ENCODE measurements at places on chromosomes 12 and 14. TPM values are rescaled to one million over a fixed set of nuclear protein-coding genes. Genes with fewer than 3 reads are reported as not detected.

Gene PTPRR
- total RNA-seq, result 31.0 TPM

Gene GPN3
- 22.0 TPM for total RNA-seq

Gene HOXC12
- not detected for total RNA-seq

Gene CD69
- 4.1 TPM for total RNA-seq

Gene TAS2R20
- not detected for total RNA-seq

GRCh38 chr14:93945070-93945399 lies 17.9 kb downstream of the FAM181A start:
- no peak for DNase-seq

- no peak for DNase-seq
Observed at GRCh38 chr12:129552996-129553750, 350.7 kb downstream of the TMEM132D start.

Measured in Caki2 (cell line).